ENCODE measurements at places on chromosomes 3 and 15.

- DNase-seq, result no peak
Observed at GRCh38 chr3:48581621-48582481, 13.3 kb downstream of the COL7A1 start.

DNA sequence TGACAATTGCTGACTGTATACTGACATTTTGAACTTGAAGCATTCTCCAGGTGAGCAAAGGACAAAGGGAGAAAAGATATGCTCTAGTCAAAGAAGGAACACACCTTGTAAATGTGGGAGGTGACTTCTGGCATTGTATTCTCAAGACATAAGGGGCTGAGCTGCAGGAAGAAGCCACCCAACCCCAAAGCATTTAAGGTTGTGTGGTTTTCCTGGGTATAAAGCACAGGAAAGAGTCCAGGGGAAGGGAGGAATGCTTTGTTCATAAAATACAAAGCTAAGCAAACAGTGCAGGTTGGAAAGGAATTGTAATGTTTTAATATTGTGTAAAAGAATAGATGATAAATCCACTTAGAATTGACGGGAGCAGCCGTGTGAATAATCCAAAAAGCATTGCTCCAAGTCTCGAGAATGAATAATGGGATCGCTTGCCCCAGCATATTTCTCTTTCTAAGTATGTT, 102.4 kb upstream of the LRIG1 start:
- DNase-seq, result no peak

DNA sequence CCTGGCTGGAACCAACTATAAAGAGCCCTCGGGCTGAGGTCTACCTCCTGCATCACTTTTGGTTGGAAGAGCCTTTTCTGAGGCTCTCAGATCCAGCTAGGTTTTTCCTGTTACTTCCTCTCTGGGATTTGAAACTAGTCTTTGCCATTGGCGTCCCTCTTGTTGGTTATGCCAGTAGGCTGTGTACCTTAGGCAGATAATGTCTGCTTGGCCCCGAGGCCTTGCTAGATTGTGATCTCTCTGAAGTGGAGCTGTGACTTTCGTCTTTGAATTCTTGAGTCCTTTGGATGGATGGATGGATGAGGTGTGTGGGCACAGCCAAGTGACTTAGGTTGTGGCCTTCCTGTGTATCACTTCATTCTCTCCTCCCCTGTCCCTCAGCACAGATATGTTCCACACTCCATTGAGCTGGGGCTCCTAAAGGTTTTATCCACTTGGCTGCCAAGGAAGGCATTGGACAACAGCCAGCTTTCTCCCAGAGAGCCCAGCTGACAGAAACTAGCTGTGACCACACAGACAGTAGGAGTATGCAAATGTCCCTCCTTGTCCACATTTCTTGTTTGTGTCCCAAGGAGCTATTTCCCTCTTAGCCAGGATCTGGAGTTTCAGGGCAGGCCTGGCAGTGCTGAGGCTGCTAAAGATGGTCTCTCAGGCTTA, 7.9 kb upstream of the DNAJC17 start:
- DNase-seq, result peak; percentile 22

- DNase-seq, result no peak
Observed at GRCh38 chr3:98449606-98450193, 13.3 kb upstream of the OR5K1 start.
